T-cell (primary cell): ENCODE measurements at places on chromosomes 2 and 18. TPM values are rescaled to one million over a fixed set of nuclear protein-coding genes. Genes with fewer than 3 reads are reported as not detected.
A peak's percentile ranks its signal among the peaks of the same experiment; 100 is the strongest.

- no peaks in the 10 kb centered on the region for H3K27me3 ChIP-seq
- H3K27ac ChIP-seq: no peak overlapping the region
- no peak for DNase-seq
- no peak overlapping the region for H3K4me3 ChIP-seq
- H3K36me3 ChIP-seq: no peaks in the 10 kb centered on the region
Observed at GRCh38 chr2:55627915-55628314, 10.5 kb upstream of the PPP4R3B start.

DNA sequence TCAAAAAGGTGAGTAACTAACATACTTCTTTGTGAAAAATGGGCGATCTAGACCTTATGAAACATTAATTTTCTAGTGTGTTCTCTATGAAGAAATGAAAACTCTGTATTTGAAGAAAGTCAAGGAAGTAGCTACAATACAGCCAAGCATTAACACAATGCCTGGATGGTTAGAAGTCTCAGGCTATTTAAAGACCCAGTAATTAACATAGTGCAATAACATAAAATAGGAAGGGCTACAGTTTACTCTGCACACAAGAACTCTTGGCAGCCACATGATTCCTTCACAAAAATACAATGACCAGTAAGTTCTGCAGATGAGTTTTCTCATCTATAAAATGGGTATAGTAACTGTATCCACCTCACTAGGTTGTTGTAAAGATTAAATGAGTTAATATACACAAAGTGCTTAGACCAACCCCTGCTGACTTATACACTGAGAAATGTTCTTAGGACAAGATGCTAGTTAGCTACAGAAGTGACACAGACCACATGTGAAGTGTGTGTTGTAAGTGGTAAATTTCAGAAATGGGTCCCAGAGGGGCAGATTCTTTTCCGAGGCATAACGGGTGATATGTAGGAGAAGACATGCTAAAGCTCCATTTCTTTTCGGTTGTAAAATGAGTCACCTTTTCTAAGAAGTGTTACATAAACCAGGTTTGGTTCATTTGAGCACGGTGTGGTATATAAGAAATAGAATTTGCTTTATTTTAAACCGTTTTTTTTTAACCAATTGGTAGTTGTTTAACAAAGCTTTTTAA lies 61.8 kb downstream of the CXCR4 start:
- no peaks in the 10 kb centered on the region for H3K27me3 ChIP-seq
- peak overlapping the region; percentile 65 for H3K27ac ChIP-seq
- H3K36me3 ChIP-seq: no peaks in the 10 kb centered on the region
- peaks cover 15% of the 10 kb centered on the region for H3K4me1 ChIP-seq
- DNase-seq: no peak

DNA sequence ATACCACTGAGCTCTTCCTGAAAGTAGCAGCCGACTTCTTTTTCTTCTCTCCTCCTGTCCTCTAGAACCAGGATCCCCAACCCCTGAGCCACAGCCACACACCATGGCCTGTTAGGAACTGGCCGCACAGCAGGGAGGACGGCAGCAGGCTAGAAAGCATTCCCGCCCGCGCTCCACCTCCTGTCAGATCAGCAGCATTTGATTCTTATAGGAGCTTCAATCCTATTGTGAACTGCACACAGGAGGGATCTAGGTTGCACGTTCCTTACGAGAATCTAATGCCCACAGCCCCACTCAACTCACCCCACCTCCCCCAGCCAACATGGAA lies 179.1 kb upstream of the SH3BP4 start:
- H3K27me3 ChIP-seq: peaks cover 33% of the 10 kb centered on the region
- no peaks in the 10 kb centered on the region for H3K4me1 ChIP-seq
- no peaks in the 10 kb centered on the region for H3K36me3 ChIP-seq
- no peak overlapping the region for H3K27ac ChIP-seq

DNA sequence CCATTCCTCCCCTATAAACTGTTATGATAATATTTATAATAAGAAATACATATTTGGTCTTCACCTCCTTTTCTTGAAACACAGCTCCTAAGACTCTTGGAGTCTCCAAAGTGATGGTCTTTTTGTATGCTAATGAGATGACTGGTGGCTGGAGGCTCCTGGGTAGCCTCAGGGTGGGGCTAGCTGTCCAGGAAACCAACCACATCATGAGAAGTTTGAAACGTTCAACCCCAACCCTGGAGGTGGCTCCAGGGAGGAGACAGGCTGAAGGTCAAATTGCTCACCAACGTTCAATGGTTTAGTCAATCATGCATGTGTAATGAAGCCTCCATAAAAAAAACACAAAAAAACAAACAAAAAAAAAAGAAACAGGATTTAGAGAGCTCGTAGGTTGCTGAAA lies 298.7 kb upstream of the MGAT5 start:
- H3K4me1 ChIP-seq: no peaks in the 10 kb centered on the region
- peaks cover 9% of the 10 kb centered on the region for H3K27me3 ChIP-seq
- no peaks in the 10 kb centered on the region for H3K36me3 ChIP-seq
- H3K27ac ChIP-seq: no peak overlapping the region

The SLC9A4 gene
- not detected for total RNA-seq
